ENCODE measurements at places on chromosomes 11 and 22.
A peak's percentile ranks its signal among the peaks of the same experiment; 100 is the strongest.

DNA sequence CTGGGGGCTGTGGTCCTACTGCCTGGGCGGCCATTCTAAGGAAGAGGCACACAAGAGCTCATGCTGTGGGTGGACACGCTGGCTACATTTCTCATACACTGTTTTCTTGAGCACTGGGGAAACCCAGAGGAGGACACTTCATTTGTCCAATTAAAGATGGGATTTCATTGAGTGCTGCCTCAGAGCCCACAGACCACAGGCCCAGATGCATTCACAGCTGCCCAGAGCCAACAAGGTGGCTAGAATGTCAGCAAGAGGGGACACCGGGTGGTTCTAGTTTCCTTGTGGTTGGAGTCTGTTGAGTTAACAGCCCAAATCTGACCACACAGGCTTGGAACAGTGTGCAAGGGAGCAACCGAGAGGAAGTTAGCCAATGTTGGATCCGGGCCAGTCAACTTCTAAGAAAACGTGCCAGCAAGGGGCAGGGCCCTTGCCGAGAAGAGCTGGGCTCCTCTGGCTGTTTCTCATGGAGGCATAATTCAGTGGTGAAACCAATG is 35.0 kb upstream of the SORL1 start:
- DNase-seq, result peak; percentile 19

GRCh38 chr11:2534134-2534956 is 89.5 kb downstream of the KCNQ1 start:
- no peak for DNase-seq

GRCh38 chr11:78552881-78553280 is 21.8 kb downstream of the NARS2 start:
- no peak for DNase-seq

- DNase-seq, result no peak
Observed at GRCh38 chr11:94000659-94001058, 20.5 kb upstream of the HEPHL1 start.

DNA sequence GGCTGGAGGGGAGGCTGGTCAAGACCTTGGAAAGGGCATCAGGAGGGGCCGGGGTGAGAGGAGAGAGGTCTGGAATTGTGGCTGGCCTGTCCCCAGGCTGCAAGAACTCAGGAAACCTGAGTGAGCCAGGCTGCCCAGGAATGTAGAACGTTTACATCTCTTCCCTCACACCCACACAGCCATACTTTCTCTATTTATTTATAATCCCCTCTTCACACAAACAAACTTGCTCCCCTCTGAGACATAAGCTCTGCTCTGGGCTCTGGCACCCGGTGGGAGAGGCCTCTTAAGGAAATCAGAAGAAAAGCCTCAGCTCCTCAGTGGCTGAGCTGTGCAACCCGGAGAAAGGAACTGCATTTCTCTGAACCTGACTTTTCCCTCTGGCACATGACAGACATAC is 5.5 kb downstream of the CHRDL2 start:
- no peak for DNase-seq

GRCh38 chr22:26806445-26807175 is 149.2 kb downstream of the MIAT start:
- no peak for DNase-seq

- no peak for DNase-seq
Observed at GRCh38 chr11:47499614-47500013, 50.7 kb upstream of the RAPSN start.

GRCh38 chr22:41458161-41458728 is 10.2 kb downstream of the PHF5A start:
- DNase-seq, result no peak

DNA sequence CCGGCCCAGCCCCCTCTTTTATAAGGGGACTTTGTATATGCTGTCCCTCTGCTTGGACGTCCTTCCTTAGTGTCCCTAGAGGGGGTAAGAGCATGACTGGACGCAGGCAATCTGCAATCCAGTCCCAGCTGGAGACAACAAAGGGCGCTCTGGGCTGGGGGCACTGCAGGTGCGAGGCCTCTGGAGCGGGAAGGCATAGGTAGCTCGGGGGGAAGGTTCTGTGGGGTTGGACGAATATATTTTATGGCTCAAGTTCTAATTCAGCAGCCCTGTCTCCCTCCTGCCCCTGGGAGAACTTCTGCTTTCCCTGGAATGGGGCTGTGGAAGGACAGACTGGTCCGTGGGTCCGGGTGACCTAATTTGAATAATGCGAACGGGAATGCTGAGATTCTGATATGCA is 40.0 kb downstream of the KCNJ4 start:
- no peak for DNase-seq

GRCh38 chr11:119236490-119236889 is 30.4 kb downstream of the CBL start:
- DNase-seq, result no peak

- DNase-seq, result no peak
Observed at GRCh38 chr22:46484861-46485595, 52.4 kb downstream of the CELSR1 start.

GRCh38 chr11:3982431-3982830 is 112.2 kb upstream of the RRM1 start:
- DNase-seq, result no peak

DNA sequence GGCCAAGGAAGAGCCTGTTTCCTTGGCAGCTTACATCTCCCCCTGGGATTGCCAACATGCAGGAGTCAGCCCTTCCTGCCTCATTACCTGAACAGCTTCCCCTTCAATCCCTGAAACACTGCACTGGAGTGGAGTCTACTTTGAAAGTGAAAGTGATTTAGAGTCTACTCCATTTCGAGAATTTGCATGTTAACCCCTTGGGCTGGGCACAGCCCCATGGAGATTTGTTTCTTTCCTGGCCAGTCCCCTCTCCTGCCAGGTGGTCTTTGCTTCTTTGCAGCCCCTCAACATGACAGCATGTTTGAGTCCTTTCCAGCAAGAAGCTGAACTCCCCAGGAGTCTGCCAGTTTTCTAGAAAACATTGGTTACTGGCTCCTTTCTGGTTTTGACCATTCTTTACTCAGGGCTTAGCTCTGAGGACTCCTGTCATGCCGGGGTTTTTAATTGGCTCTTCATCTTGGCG is 59.9 kb downstream of the TRAF6 start:
- DNase-seq, result no peak

GRCh38 chr11:2741377-2742131 is 41.8 kb upstream of the KCNQ1OT1 start:
- DNase-seq, result no peak

DNA sequence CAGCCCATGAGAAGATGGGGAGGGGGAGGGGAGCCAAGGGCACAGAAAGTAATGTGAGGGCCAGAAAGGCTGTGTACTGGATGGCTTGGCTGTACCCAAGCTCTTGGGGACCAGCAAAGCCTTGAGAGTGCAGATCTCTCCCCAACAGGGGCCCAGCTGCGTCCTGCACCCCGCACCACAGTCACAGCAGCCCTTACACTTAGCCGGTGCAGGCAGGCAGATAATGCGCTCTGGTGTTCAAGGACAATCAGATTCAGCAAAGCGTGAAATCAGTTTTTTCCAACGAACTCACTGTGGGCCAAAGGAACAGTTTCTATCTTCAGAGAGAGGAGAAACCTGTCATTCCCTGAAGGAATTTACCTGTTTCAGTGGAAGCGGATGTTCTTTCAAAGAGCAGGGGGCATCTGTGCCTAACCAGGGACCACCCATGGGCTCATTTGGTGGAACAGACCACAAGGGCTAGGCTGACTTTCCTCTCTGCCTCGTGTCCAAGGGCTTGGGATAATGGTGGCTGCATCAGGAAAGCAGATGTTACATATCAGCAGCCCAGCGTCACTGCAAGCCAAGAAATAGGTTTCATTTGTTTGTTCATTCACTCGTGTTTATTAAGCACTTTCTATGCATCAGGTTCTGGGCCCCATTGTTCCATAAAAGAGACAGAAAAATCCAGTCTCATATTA is 81.2 kb upstream of the SPON1 start:
- DNase-seq, result no peak

- no peak for DNase-seq
Observed at GRCh38 chr11:43576320-43576802, 104.2 kb upstream of the HSD17B12 start.

DNA sequence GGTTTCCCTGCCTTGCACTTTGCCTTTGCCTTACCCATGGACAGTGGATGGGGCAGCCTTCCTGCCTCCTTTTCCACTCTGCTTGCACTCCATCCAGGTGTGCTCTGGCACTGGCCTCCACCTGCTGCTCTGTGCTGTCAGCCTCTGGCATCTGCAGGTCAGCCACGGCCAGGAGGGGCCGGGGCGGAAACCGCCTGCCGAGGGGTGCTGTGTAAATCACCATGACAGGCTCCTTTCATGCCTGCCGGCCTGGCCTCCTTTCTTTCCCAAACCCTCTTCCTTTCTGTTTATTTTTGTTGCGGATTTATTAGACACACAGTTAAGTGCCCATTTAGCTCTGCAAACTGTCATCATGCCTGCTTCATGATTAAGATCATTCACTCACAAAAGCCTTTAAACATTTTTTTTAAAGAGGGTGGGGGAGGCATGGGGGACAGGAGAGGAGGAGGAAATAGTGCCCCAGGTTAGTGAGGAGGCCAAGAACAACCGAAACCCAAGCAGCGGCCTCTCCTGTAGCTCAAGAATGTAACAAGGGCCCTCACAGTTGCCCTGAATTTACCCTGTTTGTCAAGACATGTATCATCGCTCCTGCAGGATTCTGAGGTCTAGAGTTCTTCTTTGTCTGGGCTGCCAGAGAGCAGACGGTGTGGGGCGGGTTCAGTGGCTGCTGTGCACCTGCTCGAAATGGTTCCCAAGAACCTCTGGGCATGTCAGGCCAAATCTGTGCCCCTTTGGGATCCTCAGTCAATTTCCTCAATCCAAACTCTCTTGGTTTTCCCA is 83.3 kb downstream of the BARX2 start:
- no peak for DNase-seq

DNA sequence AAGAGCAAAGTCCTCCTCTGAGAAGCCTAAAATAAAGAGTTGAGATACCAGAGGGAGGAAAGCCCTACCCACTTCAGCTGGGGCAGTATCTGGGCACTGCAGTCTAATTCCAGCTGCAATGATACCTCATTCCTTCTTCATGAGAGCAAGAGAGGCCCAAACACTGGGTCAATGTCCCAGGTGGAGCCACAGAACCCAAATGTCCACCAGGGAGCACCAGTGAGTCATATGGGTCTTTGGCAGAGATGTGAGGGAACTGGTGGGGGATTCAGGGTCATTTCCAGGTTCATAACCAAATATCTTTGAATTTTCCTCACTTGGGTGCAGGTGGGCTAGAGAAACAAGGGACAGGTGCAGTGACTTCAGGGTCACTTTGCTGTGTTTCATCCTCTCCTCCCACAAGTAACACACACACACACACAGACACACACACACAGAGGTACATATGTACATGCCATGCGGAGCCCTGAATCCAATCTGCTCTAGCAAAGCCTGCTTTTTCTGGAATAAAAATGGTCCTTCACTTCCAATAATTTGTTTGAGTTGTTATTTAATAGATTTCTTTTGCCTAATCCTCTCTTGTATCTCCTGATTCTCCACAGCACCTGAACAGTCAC is 585.4 kb downstream of the SOX6 start:
- DNase-seq, result no peak

GRCh38 chr22:25146307-25146706 is 53.4 kb upstream of the CRYBB3 start:
- no peak for DNase-seq

GRCh38 chr11:12239396-12239795 is 129.0 kb downstream of the MICAL2 start:
- no peak for DNase-seq

DNA sequence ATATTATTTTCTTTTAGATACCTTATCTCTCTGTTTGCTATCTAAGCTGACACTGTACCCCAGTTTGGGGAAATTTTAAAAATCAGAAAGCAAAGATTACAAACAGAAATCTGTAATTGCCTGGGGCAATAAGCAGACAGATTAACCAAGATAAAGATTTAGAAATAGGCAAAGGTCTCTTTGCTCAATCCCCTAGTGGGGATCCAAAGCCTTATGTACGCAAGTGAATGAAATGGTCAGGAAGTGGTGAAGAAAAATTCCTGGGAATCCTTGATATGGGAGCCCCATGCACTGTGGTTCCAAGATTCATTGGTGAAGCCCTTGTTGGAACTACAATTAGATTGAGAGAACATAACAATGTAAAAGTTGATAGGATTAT is 139.5 kb upstream of the GUCY1A2 start:
- DNase-seq, result no peak

DNA sequence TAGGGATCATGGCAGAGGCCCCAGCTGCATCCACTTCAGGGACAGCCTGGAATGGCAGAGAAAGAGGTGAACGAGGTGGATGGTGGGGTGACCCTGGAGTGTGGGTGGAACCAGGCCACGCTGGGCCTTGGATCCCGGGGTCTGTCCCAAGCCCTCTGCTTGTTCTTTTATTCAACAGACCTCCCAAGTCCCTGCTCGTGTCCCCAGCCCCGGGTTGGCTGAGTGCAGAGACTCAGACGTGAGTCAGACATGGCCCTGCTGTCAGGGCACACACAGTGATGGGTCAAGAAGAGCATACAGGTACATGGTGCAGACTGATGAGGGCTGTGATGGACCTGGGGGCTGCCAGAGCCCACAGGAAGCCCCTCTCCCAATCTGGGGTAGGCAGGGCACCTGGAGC is 6.6 kb downstream of the ARHGAP8 start:
- DNase-seq, result no peak

GRCh38 chr11:119363851-119364590 is 17.5 kb downstream of the USP2 start:
- peak; percentile 24 for DNase-seq

GRCh38 chr11:116189408-116190170 is 583.2 kb downstream of the BUD13 start:
- DNase-seq, result no peak

GRCh38 chr11:132137289-132137980 is 767.0 kb downstream of the NTM start:
- no peak for DNase-seq

DNA sequence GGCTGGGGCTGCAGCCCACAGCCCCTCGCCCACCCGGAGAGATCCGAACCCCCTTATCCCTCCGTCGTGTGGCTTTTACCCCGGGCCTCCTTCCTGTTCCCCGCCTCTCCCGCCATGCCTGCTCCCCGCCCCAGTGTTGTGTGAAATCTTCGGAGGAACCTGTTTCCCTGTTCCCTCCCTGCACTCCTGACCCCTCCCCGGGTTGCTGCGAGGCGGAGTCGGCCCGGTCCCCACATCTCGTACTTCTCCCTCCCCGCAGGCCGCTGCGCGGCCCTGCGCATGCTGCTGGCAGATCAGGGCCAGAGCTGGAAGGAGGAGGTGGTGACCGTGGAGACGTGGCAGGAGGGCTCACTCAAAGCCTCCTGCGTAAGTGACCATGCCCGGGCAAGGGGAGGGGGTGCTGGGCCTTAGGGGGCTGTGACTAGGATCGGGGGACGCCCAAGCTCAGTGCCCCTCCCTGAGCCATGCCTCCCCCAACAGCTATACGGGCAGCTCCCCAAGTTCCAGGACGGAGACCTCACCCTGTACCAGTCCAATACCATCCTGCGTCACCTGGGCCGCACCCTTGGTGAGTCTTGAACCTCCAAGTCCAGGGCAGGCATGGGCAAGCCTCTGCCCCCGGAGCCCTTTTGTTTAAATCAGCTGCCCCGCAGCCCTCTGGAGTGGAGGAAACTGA is 731 bp downstream of the GSTP1 start:
- no peak for DNase-seq

DNA sequence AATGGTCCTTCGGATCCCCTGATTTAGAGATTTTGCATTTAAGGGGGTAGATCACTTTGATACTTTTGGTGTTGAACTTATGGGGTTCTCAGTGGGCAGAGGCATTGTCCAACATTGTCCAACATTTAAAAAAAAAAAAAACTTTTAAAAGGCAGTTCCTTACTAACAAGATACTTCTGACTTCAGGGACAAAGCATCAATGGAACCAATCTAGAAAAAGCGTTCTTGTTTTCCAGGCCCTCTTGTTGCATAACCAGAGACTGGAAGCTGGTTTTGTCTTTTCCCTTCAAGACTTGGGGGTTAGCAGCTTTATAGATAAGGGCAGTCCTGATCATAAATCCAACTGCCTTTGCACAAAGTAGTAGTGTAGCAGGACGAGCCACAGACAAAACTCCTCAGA is 40.4 kb downstream of the ACER3 start:
- no peak for DNase-seq
